ENCODE measurements at places on chromosomes 11 and 22.
A peak's percentile ranks its signal among the peaks of the same experiment; 100 is the strongest.

DNA sequence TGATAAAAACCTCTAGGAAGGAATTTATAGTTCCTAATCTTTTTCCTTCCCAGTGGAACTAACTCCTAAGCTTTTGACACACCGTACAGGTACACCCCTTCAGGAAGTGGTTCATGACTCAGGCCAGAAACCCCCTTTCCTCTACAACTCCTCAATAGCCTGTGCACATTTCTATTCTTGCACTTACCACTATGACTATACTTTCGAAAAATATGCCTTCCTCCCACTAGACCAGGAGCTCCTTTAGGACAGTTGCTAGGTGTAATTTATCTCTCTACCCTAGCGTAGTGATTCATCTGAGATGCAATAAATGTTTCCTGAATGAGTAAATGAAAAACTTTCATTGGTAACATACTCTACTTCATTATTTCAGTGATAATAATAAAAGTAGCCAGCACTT lies 14.5 kb downstream of the MAP6 start:
- DNase-seq, result no peak

GRCh38 chr22:27993774-27994350 lies 74.8 kb upstream of the PITPNB start:
- no peak for DNase-seq

DNA sequence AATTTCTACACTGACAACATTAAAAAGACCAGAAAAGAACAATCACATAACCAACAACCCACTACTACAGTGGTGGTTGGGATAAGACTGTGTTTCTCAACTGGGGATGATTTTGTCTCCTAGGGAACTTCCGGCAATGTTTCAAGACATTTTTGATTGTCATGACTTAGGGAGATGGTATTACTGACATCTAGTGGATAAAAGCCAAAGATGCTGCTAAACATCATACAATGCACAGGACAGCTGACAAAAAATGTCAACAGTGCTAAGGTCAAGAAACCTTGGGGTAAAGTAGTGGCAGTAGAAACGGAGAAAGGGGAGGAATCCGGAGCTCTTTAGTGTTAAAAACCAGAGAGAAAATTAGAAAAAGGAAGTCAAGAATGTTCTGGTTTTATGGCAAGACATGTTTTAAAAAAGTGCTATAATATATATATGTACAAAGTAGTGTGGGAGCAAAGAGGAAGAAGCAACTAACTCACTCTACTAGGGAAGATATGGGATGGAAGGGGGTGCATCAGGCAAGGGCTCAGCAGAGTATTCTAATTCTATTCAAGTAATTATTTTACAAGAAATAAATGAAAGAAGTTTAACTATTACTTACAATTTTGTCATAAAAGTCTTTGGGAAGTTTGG lies 37.2 kb downstream of the CKAP5 start:
- DNase-seq, result no peak

DNA sequence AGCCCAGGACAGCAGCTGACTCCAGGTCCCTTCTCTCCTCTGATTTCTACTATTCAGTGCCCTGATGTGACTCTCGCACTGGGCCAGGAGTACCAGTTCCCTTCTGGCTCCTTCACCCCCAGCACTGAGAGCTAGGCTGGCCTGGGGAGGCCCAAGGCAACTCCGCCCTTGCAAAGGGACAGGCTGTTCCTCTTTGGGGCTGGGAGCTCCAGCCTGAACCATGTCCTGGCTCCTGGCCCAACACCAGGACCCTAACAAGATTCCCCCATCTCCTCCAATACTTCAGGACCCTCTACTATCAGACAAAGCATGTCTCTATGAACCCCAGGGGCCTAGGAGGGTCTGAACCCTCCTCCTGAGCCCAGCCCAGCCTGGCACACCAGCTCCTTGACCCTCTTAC lies 12.5 kb downstream of the CREB3L1 start:
- no peak for DNase-seq

DNA sequence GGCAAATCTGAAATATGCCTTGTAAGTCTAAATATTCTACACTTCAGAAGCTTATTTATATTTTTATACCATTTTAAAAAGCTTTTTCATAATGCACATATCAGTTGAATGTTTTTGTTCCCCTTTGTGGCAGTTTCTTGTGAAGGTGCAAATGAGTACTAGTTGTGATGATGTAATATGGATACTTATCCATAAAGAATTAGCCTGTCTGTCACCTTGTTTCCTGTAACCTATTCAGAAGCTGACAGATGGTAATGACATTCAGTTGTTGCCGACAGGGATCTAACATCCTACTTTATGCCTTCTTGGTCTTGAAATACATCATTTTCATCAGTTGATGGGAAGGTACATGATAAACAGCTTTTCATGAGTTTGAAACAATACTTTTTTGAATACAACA lies 2.9 kb downstream of the QSER1 start:
- no peak for DNase-seq

DNA sequence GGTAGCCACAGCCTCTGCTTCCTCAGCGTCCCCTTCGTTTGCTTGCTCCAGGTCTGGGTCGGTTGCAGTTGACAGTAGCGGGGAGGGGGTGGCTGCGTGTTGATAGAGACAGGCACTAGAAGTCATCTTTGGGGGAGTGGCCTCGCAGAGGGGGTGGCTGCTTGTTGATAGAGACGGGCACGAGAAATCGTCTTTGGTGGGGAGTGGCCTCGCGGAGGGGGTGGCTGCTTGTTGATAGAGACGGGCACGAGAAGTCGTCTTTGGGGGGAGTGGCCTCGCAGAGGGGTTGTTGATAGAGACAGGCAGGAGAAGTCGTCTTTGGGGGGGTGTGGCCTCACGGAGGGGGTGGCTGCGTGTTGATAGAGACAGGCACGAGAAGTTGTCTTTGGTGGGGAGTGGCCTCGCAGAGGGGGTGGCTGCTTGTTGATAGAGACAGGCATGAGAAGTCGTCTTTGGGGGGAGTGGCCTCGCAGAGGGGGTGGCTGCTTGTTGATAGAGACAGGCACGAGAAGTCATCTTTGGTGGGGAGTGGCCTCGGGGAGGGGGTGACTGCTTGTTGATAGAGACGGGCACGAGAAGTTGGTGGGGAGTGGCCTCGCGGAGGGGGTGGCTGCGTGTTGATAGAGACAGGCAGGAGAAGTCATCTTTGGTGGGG lies 328.3 kb downstream of the TBC1D22A start:
- DNase-seq, result peak; percentile 18

GRCh38 chr11:58391879-58392278 lies 14.8 kb downstream of the OR5B3 start:
- DNase-seq, result no peak

DNA sequence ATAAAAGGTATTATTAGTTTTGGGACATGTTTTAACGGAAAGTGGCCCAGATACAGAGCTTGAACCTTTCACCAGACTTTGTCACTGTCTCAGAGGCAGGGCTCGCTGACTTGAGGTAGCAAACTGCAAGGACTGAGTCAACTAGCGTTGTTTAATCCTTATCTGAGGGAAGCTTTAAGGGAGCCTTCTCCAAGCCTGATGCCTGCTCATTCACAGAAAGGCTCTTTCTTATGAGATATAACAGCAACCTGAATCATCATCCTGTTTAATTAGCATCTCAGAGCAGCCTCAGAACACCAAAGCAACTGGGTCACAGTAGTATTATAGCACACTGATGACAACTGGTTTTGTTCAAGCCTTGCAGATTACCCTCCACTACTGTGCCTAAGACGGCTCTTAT lies 54.2 kb upstream of the CYP2D6 start:
- DNase-seq, result no peak

- DNase-seq, result no peak
Measured at GRCh38 chr11:114354076-114354475, 46.2 kb downstream of the C11orf71 start.

GRCh38 chr22:39256186-39256552 lies 11.4 kb upstream of the PDGFB start:
- DNase-seq, result no peak

DNA sequence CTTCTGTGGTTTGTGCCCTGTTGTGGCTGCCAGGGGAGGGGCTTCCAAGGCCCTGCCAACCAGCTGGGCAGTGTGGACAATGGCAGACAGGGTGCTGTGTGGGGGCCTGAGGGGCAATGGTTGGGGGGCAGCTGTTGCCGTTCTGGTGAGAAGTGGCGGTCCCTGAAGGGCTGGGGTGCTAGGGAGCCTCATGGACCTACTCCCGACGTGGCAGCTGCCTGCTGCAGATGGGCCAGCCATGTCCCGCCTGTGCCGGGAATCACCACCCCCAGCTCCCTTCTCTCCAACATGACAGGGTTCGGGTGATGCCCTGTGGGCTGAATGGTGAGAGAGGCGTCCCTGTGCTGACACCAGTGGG lies 74.2 kb downstream of the KCNQ1 start:
- DNase-seq, result no peak

- DNase-seq, result peak; percentile 36
Measured at GRCh38 chr11:73376803-73377629, 817 bp downstream of the RELT start.

GRCh38 chr11:13149991-13150390 lies 127.6 kb upstream of the BMAL1 start:
- DNase-seq, result no peak

GRCh38 chr11:68446046-68446725 lies 14.4 kb upstream of the PPP6R3 start:
- DNase-seq, result no peak

DNA sequence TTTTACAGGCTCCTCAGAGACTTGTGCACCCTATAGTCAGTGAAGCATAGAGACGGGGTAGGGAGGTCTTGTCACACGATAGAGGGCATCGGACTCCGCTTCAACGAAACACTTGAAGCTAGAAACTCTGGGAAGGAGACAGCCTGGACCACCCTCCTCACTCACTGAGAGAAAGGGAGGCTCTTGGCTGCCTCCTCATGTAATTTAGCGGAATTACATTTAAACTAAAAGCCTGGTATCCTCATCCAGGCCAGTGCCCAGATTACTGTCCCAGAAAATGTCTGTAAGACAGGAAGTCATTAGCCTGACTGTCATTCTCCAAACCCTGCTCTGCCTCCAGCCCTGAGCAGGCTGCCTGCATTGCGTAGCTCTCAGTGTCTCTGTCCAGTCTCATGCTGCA lies 36.0 kb downstream of the TTLL1 start:
- no peak for DNase-seq

All from activated CD4-positive, alpha-beta T cell treated with anti-CD3 and anti-CD28 coated beads, Interleukin-2, amount 50 U/mL, for 4 hours (primary cell).